Colonic mucosa (tissue), 4 donors: ENCODE measurements at places on chromosomes 7 and 10.

GRCh38 chr7:159139202-159139601 lies 5.5 kb downstream of the VIPR2 start:
- peaks cover 15% of the 10 kb centered on the region for H3K27me3 ChIP-seq
- no peak for DNase-seq
- no peaks in the 10 kb centered on the region for H3K4me1 ChIP-seq
- H3K36me3 ChIP-seq: no peaks in the 10 kb centered on the region
- H3K27ac ChIP-seq: no peak overlapping the region
- no peak overlapping the region for H3K4me3 ChIP-seq

DNA sequence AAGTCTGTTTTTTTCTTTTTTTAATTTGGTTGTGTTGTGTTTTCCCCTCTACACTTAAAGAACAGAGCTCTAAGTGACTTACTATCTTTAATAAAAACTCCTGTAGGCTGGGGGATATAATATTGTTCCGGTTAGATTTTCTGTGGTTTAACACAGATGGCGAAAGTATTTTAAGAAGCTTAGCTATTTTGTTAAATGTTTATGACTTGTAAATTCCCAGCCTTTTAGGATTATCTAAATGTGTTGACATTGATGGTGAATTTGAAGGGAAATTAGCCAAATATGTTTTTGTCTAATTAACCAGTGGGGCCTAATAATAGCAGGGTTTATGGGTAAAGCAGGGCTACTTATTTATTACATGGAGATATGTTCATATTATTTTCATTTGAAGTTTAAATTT lies 538.5 kb downstream of the INHBA start:
- no peaks in the 10 kb centered on the region for H3K27me3 ChIP-seq
- no peaks in the 10 kb centered on the region for H3K4me1 ChIP-seq
- no peaks in the 10 kb centered on the region for H3K36me3 ChIP-seq
- no peak for DNase-seq

DNA sequence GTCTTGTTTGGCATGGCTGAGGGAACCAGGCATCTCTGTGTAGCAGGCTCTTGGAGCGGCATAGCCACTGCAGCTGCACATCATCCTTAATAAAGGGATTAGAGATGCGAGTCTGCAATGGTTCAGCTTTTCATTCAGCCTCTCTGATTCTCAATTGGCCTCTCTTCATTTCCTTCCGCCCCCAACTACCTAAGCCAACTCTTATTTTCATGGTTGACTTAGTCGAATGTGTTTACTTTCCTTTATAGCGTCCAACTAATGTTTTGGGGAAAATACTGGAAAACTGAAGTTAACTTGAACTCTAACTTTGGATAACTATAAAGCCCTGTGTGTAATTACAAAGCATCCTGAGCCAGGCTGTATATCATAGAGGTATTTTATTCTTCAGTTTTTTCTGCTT lies 202.2 kb upstream of the KIAA1217 start:
- H3K27ac ChIP-seq: no peak overlapping the region
- H3K36me3 ChIP-seq: no peaks in the 10 kb centered on the region
- DNase-seq: no peak
- no peaks in the 10 kb centered on the region for H3K4me1 ChIP-seq
- H3K4me3 ChIP-seq: no peak overlapping the region
- no peaks in the 10 kb centered on the region for H3K27me3 ChIP-seq

GRCh38 chr10:822661-823367 lies 108.7 kb downstream of the LARP4B start:
- DNase-seq: no peak
- no peak overlapping the region for H3K4me3 ChIP-seq
- peaks cover 18% of the 10 kb centered on the region for H3K36me3 ChIP-seq
- no peak overlapping the region for H3K27ac ChIP-seq
- H3K4me1 ChIP-seq: no peaks in the 10 kb centered on the region
- H3K27me3 ChIP-seq: no peaks in the 10 kb centered on the region
